ENCODE measurements at places on chromosomes 12 and 14.

DNA sequence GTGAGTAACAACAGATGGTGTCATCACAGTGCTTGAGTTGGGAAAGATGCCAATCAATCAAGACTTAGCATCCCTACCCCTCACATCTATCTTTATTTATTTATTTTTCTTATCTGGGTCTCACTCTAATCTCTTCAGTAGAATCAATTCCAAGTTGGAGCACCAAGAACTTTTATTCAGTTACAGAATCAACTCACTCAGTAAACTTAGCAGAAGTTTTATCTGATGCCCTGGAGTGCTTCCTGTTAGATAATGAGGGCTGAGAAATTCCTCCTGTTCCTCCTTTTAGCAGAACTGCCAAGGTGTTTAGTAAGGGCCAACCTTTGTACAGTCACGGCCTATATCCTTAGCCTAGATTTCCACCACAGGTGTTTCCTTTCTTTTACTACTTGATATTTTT, 11.3 kb upstream of the SLC5A8 start:
- no peak for DNase-seq

DNA sequence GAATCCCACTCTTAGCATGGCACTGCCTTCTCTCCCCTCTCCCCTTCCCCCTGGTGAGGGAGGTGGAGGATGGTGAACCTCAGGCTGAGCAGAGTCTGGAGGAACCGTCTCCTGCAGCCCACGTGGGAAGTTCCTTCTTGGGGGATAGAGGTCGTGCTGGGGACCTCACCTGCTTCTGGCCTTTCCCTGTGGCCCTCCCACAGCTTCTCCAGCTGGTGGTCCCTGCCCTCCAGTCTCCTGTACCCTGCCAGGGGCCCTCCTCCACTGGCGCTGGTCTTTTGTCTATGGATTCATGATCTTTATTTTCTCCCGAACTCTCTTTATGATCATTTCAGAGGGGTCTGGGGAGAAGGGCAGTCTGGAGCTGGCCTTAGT, 9.0 kb upstream of the MTA1 start:
- DNase-seq: no peak

DNA sequence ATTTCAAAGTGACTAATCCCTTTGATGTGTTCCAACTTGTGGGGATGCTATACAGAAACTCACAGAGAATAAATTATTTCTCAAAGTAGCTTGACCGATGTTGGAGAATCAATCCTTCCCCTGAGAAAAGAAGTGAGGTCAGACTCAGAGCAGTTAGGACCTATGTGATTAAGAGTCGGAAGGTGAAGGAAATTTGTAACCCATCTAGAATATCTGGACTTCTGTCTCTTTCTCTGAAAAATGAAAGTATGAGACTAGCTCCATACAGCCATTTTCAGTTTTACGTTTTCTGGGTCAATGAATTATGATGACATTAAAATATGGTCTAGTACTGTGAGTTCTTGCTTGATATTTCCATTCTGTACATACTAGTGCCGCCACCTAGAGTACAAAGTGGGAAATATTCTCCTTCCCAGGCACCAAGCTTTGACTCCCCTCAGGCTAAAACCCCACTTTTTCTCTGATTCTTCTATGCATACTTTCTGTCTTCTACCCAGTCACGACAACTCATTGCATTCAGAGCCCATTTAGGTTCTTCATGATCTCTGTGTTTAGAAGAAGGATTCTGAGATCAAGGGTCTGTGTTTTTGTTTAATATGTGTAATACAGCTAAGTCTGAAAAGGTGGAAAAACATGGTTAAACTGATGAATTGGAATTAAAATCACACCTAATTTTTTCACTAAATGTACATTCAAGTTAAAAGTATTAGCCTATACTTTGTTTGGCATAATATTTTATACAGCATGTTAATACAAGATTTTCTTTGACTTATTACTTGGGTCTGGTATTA, 6.9 kb upstream of the NTS start:
- no peak for DNase-seq

DNA sequence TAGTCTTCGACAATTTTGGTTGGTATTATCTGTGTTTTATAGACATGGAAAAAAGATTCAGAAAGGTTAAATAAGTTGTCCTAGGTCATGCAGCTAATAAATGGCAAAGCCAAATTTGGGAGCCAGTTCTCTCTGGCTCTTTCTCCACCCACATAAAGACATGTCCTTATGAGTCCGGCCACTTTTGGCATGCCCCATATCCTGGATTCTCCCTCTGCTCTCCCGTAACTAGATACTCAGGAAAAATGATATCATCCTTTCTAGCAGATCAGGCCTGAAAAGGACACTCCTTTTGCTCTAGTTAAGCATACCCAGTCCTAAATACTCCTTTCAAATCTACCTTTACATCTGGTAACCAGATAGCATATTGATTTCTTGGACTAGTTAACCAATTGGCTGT, 64.4 kb downstream of the TTLL5 start:
- DNase-seq: no peak

- DNase-seq: no peak
Measured at GRCh38 chr12:42002563-42002962, 142.1 kb downstream of the GXYLT1 start.

DNA sequence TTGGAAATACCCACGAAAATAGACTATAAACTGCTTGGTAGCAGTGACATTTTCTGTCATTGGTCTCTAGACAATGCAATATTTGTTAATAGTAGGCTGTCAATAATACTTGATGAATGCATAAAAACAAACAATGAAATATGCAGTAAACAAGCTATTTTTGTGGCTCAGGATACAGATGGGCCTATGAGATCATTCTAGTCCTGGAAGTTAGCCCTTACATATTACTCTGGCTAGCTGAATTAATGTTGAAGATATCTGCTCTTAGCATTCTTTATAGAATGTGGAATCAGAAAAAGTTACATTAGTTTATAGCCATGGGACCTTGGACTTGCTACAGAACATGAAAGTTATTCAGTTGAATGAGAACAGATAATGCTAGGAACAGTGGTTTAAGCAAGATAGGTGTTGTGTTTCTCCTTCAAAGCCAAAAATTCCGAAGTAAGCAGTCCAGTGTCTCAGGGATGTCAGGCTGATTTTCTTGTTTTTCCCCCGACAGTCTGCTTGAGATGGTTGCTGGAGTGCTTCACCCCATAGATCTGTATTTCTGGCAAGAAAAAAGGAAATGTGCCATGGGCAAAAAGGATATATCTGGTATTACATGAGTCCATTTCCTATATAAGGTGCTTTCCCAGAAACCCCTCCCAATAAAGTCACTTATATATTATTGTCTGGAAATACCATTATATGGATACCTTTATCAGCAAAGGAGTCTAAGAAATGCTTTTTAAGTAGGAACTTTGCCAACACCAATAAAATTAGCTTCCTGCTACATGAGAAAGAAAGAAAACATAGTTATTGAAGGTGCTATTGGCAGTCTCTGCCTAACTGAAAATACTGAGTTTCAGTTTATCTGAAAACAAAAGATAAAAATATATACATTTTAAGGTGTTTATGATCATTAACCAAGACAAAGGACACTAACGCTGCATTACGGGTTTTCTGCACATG, 619.4 kb upstream of the ATP2B1 start:
- no peak for DNase-seq

- no peak for DNase-seq
Measured at GRCh38 chr12:80050236-80050635, 49.1 kb upstream of the OTOGL start.

GRCh38 chr12:55626154-55626553, 10.5 kb upstream of the OR10P1 start:
- DNase-seq: no peak

GRCh38 chr12:108175310-108175709, 46.2 kb downstream of the WSCD2 start:
- no peak for DNase-seq

- no peak for DNase-seq
Measured at GRCh38 chr12:64650762-64651161, 40.5 kb downstream of the RASSF3 start.

- no peak for DNase-seq
Measured at GRCh38 chr12:92045852-92046251, 99.8 kb downstream of the BTG1 start.

- no peak for DNase-seq
Measured at GRCh38 chr12:104360157-104360556, 56.6 kb downstream of the EID3 start.

DNA sequence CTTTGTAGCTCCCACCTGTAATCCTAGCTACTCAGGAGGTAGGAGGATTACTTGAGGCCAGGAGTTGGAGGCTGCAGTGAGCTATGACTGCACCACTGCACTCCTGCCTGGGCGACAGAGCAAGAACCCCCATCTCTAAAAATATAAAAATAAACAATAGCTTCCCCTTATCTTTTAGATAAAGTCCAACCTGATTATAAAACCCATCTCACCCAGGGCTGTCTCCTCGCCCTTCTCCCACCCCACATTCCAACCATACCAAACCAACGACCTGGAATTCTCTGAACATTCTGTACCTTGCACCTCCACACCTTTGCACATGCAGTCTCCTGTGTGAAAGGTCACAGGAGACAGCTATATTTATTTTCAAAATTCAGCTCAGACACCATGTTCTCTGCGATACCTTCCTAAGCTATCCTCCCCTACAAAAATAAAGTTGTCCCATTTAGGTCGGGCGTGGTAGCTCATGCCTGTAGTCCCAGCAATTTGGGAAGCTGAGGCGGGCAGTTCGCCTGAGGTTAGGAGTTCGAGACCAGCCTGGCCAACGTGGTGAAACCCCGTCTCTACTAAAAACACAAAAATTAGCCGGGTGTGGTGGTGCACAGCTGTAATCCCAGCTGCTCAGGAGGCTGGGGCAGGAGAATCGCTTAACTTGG, 7.7 kb downstream of the SLC7A7 start:
- DNase-seq: no peak

GRCh38 chr14:68234101-68234905, 414.7 kb downstream of the RAD51B start:
- no peak for DNase-seq

GRCh38 chr14:103830511-103831270, 16.7 kb downstream of the PPP1R13B start:
- DNase-seq: no peak

- DNase-seq: no peak
Measured at GRCh38 chr14:42002141-42002540, 395.5 kb downstream of the LRFN5 start.

DNA sequence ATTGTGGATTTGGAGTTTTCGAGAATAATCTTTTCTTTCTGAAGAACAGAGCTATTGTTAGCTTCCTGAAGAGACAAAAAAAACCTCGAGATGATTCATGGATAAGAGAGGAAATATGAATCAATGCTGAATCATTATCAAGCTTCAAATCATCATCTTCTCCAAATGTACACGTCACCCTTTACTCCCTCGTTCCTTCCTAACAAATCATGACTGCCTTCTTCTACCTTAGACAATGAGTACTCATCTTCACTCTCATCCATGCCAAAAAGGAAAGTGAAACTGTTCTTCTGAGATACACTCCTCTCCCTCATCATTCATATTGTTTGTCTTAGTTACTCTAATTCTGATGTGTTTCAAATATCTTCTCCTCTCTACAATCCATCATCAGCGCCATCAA, 1115.8 kb upstream of the ATXN7L3B start:
- no peak for DNase-seq

DNA sequence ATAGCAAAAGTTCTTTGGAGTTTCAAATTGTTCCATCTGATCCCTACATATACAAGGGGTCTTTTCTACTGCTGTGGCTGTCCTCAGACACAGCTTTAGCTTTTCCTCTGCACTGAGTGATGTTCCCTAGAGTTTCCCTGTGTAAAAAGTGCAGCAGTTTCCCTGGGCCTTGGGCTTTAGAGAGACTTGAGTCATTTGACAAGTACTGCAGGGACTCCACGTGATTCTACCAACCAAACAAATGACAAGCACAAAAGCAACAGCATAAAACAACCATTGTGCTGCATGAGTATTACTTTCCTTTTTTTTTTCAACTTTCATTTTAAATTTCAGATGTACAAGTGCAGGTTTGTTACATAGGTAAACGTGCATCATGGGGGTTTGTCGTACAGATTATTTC, 272.8 kb downstream of the PDZRN4 start:
- DNase-seq: no peak

- no peak for DNase-seq
Measured at GRCh38 chr14:72495668-72496067, 398.2 kb downstream of the DPF3 start.

DNA sequence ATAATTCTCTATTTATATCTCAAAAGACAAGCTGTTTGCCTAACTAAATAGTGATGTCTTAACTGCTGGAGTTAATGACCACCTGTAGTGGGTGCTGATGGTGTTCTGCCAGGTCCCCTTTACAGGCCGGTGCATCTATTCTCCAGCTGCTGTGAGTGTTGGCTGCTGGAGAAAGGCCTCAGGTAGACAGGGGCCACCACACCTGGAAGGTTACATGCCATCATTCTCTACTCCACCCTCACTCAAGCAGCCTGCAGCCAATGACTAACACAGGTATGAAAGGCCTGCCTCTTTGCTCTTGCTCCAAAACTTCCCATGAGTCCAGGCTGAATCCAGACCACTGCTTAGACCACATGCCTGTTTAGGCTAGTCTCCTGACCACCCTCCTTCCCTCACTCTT, 73.9 kb downstream of the RPS6KA5 start:
- DNase-seq: no peak

DNA sequence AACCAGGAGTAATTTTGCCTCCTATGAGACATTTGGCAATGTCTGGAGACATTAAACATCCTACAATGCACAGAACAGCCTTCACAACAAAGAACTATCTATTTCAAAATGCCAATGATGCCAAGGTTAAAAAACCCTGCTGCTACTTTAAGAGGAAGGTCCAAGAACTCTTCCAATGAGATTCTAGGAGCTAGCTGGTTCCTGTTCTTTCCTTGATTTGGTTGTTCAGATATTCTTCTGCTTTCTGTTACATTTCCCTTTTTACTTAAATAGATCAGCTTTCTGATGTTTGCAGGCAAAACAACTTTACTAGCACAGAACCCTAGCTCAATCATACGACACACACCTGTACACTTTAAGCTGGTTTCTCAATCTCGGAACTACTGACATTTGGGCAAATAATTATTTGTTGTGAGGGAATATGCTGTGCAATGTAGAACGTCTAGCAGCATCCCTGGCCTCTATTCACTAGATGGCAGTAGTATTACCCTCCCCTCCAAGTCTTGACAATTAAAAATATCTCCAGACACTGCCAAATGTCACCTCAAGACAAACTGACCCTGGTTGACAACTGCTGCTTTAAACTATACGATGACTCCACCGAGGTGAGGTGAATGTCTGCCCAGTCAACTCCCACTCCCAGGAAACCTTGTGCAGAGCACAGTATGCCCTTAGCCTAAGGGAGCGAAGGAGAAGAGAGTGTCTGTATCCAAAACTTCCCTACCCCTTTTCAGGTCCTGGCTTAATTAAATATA, 4.4 kb downstream of the BLTP3B start:
- no peak for DNase-seq

- no peak for DNase-seq
Measured at GRCh38 chr14:67267576-67268328, 26.5 kb downstream of the PALS1 start.

- DNase-seq: no peak
Measured at GRCh38 chr12:48109424-48109823, 3.5 kb upstream of the SENP1 start.

GRCh38 chr12:27592548-27592947, 68.5 kb downstream of the PPFIBP1 start:
- DNase-seq: no peak

- DNase-seq: no peak
Measured at GRCh38 chr12:94033101-94033500, 115.3 kb upstream of the PLXNC1 start.

All from omental fat pad (tissue), 4 donors.